CD14-positive monocyte (primary cell): ENCODE measurements at places on chromosomes 5 and 9. TPM values are rescaled to one million over a fixed set of nuclear protein-coding genes. Genes with fewer than 3 reads are reported as not detected.

DNA sequence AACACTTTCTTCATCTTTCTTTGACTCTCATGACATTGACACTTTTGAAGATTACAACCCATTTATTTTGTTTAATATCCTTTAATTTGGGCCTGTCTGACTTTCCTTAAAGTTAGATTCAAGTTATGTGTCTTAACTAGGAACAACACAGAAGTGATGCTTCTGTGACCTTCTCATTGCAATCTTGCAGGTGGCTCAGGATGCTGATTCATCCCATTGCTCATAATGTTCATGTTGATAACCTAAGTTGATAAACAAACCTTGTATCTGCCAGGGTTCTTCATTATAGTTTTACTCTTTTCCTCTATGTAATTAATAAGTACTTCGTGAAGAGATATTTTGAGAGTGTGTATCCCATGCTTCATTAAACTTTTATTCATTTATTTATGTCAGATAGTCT, 107.2 kb upstream of the SHB start:
- DNase-seq, result no peak

- DNase-seq, result no peak
Observed at GRCh38 chr9:92618633-92619225, 51.2 kb downstream of the IPPK start.

GRCh38 chr5:102937894-102938293, 182.0 kb downstream of the GIN1 start:
- DNase-seq, result no peak

DNA sequence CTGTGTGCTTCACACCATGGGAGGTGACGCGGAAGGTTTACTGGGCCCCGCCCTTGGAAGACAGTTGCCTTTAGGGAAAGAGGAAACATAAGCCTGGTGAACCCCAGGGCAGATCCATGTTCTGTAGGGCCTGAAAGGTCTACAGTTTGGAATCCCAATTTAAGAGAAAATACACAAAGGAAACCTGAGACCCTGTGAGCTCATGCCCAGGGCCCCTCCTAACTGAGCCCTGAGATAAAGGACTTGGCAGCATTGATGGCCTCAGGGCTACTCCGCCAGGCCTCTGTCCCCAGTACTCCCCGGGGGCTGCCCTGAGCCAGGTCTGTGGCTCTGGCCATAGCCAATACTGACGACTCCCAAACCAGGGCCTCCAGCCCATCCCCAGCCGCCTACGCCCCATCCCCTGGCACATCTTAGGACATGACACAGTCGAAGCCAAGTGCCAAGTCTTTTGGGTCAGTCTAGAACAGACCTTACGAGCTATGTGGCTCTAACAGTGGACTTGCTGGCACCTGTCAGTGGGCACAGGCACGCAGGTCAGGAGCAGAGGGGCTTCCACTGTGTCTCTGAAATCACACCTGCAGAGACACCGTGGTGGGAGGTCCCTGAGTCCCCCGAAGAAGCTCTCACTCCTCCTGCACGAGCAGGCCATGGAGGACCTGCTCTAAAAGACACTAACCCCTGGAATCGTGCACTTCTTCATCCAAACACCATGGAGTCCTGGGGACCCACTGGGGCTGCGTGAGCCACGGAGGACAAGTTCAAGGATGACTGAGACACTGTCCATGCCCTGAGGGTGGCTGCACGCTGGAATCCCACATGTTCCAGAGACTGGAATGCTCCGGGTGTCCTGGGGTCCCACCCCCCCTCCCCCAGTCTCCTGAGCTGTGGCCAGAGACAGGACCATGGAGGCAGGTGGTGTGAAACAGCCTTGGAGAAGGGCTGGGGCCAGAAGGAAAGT, 40.3 kb upstream of the BARHL1 start:
- DNase-seq, result no peak

SLC45A2 gene
- polyA plus RNA-seq, result not detected in 2 replicates
